ENCODE measurements at places on chromosomes 7 and 10.

GRCh38 chr10:34966451-34966850 is 123.7 kb downstream of the CUL2 start:
- no peak for DNase-seq

DNA sequence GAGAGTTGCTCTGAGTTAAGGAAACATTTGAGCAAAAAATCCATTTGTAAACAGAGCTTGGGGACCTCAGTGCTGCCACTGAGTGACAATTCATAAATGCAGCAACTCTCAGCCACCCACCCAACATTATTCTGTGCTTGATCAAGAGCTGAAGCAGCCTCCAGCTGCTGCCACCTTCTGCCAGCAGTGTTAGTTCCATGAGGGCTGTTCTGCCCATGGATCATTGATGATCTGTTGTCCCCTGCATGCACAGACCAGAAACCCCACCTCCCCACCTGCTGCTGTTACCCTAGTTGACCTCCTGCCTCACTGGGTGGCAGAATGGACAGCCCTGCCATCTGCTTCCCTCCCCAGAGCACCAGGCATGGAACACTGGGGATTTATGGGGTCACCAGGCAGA is 305.4 kb downstream of the KCNMA1 start:
- DNase-seq, result no peak

DNA sequence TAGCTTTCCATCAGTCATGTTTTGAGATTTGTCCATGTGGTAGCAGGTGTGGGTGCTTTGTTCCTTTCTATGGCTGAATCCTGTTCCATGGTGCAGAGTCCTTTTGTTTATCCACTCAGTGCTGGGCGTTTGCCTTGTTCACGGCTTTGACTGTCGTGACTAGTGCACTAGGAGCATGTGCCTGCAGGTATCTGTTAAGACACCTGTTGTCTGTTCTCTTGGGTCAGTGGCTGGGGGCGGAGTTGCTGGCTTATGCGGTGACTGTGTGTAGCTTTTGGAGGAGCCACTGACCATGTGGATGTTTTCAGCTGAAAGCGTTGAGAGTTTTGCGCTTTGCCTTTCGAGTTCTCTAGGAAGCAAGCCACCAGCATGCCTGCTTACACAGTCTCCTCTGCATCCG is 573.1 kb upstream of the FOXK1 start:
- no peak for DNase-seq

- peak; percentile 55 for DNase-seq
These were observed 71.3 kb upstream of the TNRC18 start for GRCh38 chr7:5494683-5495561.

DNA sequence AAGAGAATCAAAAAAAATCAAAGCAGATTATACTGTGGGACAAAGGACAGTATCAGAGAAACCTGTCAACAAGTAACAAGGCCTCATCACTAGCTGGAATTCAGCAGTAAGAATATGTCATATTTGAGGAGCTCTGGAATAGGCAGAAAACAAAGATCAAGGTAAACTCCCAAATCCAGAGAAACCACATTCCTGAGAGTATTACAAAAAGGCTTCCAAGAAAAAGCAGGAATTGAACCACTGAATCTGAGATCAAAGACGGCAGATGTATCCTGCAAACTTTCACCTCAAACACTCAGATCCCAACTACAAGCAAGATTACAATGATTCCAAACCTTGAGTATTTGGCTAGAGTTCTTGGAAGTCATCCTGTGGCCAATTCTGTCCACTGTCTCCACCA is 16.3 kb downstream of the TPK1 start:
- no peak for DNase-seq

DNA sequence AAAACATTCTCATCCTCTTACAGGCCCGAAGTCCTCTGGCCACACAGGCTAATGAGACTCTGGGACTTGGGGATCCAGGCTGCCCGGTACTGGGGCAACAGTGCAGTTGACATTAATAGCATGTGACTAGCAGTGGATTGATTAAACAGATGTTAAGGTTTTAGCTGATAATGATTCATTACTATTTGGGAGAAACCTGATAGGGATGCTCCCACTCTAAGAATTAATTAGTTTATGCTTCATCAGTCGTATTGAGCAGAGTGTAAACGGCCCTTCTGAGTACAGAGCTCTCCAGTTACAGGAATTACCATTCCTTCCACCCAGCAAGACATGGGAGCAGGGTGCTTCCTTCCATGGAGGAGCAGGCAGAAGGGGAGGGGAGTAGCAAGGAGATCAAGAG is 82.7 kb downstream of the RPS24 start:
- no peak for DNase-seq

DNA sequence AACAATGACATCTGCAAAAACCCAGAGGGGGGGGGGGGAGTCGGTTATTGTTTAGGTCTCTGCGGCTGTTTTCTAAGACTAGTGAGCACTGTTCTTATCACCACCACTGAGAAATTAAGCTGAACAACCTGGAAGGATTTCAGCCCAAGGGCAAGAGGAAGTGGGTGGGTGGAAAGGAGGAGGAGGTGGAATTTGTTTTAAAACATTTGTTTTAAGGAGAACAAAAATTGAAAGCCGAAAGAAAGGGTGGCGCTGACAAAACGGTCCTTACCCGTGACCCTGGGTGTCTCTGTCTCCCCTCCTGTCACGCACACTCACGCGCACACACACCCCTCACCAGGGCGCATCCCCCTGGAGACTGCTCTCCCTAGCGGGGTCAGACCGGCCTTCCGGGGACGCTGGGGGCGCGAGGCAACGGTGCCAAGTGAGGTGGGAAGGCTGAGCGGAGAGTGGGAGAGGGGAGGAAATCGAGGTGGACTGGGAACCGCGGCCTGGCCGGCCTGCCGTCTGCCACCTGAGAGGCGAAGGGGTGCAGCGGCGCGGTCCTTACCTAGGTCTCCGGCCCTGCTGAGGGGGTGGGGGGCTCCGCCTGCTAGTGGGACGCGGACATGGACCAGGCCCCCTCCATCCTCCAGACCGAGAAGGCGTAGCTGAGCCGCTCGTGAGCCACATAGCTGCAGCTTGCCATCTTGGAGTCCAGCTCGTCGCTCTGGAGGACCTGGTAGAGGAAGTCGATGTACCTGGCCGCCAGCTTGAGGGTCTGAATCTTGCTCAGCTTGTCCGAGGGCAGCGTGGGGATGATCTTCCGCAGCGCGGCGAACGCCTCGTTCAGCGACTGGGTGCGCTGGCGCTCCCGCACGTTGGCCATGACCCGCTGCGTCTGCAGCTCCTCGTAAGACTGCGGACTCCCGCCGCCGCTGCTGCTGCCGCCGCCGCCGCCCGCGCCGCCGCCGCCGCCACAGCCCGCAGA is 1.0 kb downstream of the TWIST1 start:
- DNase-seq, result peak; percentile 38

- no peak for DNase-seq
These were observed 65.9 kb upstream of the LRRN3 start for GRCh38 chr7:111025006-111025405.

GRCh38 chr10:71582019-71582418 is 137.6 kb downstream of the C10orf105 start:
- no peak for DNase-seq

DNA sequence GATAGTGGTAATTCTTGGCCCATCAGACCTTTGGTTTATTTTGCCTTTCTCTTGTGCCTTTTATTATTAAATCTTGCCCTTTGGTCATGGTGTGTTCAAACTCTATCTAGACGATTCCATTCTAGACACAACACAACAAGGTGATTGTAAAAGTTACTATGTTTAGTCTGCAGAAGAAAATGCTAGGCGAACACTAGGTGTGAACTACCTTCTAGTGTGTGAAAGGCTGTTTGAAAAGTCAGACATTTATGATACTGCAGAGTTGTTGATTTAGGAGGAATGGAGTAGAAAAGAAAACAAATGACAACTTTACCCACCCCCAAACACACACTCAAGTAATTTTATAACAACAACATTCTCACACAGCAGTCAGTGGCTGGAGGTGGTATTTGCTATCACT is 103.4 kb downstream of the PLXDC2 start:
- no peak for DNase-seq

DNA sequence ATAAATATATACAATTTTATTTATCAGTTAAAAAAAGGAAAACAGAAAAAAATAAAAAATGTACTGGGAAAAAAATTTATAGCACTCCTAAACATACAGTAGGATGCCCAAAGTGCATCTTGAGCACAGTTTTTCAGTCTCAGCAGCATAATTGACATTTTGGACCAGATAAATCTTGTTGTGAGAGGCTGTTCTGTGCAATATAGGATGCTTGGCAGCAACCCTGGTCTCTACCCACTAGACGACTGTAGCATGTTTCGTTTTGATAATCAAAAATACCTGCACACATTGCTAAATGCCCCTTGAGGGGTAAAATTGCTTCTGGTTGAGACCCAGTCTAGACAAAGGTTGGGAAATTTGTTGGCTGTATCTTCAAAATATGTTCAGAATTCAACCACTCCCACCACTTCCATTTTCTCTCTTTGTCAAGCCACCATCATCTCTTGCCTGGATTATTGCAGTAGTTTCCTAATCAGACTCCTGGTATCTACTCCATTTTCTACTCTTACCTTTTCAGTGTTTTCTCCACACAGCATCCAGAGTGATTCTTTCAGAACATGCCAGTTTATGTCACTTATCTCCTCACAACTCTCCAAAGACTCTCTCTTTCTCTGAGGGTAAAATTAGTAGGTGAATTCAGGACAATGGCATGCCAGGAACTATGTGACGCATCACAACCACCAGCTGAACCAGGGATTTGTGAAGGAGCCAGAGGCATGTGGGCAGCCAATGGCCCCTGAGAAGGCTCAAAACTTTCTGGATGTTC is 91.4 kb downstream of the GPR85 start:
- no peak for DNase-seq

- DNase-seq, result no peak
These were observed 24.3 kb downstream of the ZCCHC24 start for GRCh38 chr10:79420974-79421688.

DNA sequence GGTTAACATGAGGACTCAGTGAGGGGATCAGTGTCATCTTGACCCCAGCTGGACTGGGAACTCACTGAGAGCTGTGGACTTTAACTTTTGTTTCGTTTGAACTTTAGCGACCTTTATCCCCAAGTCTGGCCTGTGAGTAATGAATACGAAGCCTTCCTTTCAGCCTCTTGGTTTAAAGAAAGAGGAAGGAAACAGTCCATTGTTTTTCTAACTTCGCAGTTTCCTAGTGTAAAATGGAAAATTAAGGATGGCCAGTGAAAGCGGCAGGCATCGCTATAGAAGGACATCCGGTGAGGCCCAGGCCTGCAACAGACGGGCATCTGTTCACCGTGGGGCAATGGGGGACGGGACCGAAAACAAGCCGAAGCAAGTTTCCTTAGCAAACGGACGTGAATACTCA is 44.1 kb upstream of the ADO start:
- DNase-seq, result no peak

- no peak for DNase-seq
These were observed 29.4 kb upstream of the ANAPC16 start for GRCh38 chr10:72186258-72186981.

GRCh38 chr7:908159-908581 is 31.8 kb downstream of the GET4 start:
- DNase-seq, result no peak

- DNase-seq, result no peak
These were observed 367.6 kb downstream of the DNAJB6 start for GRCh38 chr7:157704365-157704764.

GRCh38 chr10:111076682-111077478 is at the start of gene ADRA2A:
TSS of gene ADRA2A (plus strand) at chr10:111077029. CDS start at chr10:111077997, 968 bp downstream.
- peak; percentile 42 for DNase-seq

DNA sequence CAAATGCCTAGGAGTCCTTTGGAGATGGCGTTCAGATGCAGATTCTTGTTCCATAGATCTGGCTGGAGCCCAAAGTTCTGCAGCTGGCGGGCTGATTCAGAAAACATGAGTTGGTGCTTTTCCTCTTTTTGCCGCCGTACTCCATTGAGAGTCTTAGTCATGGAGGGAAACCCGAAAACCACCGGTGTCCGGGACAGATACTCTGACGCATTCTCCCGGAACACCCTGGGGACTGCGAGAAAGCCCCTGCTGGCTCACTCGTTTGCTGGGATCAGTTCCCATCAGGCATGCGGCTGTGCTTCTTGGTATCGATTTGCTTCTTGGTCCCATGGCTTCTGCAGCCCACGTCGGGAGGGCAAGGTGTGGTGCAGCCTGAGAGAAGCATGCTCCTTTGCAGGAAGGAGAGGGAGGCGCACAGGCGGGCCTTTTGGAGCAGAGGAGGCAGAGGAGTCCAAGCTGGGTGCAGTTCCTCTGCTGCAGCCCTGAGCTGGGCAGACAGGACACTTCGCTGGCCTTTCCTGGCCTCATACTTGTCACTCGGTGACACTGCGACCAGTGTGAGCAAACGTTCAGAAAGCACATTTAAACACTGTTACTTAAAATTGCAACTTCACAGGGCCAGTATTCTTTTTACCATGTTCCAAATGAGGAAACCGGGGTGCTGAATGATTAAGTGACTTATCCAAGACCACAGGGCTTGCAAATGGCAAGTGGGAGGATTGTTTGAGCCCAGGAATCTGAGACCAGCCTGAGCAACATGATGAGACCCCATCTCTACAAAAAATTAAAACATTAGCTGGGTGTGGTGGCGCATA is 30.6 kb upstream of the PFKFB3 start:
- DNase-seq, result no peak

- no peak for DNase-seq
These were observed 109.2 kb downstream of the PDGFA start for GRCh38 chr7:410395-410910.

DNA sequence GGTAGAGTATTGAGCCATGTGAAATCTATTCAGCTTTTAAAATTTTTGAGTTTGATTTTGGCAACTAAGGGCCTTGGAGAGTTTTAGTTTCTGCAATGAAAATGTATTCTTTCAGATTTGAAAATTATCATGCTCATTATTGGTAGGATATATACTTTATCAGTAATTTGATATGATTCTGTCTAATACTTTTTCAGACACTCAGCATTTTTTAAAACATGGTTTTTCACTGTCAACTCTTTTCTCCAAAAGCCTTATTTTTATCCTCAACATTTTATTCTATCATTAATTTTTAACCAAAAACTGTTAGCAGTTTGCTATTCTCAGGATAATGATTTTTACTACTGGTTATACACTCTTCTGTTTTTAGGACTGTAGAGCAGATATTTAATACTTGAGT is 4.8 kb downstream of the ANKIB1 start:
- DNase-seq, result no peak

DNA sequence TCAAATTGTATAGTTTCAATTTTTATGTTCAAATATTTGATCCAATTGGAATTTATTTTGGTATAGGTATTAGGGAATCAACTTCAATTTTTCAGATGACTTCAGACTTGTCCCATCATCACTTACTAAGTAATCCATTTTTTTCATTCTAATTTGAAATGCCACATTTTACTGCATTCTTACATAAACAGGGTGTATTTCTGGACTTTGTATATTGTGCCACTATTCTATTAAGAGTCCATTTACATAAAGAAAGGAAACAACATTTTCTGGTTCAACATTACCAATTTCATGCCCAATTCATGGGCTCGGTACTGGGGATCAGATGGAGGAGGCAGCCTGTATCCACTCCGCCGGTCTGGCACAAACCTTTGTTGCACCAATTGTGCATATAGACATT is 15.8 kb downstream of the ECD start:
- DNase-seq, result no peak

GRCh38 chr7:149097088-149097487 is 6.6 kb upstream of the ZNF786 start:
- DNase-seq, result no peak

- no peak for DNase-seq
These were observed 130.5 kb upstream of the UNC5B start for GRCh38 chr10:71081912-71082311.

GRCh38 chr7:85341121-85341520 is 154.3 kb upstream of the SEMA3D start:
- DNase-seq, result no peak

GRCh38 chr7:40763319-40764287 is 628.8 kb downstream of the SUGCT start:
- DNase-seq, result no peak

GRCh38 chr10:2772816-2773631 is 294.3 kb upstream of the PFKP start:
- peak; percentile 89 for DNase-seq

All from NCI-H748 treated with DMSO at 0.1 percent for 48 hours (cell line).